Urinary bladder (tissue), 4 donors: ENCODE measurements at places on chromosomes 2 and 18.

GRCh38 chr2:62627667-62628066 is 77.8 kb upstream of the EHBP1 start:
- no peak for DNase-seq

DNA sequence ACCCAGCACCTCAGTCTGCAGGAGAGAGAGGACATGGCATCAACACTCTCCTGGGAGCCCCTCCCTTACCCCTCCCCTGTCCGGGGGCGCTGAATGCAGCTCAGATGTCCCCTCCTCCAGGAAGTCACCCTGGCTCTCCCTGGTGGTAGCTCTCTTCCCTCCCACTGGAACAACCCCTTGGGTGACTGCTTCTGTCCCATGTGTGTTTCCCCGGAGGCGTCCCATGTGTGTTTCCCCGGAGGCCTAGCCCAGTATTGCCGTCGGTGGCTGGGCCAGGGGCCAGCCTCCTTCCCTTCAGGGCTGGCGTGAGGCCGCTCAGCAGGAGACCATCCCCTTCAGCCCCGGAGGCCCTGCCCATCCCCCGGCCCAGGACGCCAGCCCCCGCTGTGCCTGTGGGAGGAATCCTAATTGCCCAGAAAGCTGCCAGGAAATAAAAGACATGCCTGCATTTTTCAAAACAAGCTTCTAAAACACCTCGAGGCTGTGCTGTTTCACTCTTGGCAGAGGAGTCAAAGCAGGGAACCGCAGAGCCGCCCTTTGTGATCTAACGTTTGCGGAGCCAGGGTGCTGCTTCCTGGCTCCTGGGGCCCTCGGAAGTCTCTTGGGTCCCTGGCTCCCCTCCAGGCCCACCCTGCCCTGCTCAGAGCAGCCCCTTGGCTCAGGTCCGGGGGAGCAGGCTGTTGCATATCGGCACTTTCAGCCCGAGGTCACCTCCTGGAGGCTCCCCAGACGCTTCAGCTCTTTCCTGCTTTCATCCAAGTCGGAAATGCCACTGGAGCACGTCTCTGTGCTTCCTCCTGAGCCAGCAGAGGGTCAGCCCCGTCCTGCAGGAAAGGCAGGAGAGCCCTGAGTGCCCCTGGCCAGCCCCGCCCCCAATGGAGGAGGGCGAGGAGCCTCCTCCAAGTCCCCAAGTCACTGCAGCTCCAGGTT is 11.4 kb downstream of the SNED1 start:
- DNase-seq = peak; percentile 62

DNA sequence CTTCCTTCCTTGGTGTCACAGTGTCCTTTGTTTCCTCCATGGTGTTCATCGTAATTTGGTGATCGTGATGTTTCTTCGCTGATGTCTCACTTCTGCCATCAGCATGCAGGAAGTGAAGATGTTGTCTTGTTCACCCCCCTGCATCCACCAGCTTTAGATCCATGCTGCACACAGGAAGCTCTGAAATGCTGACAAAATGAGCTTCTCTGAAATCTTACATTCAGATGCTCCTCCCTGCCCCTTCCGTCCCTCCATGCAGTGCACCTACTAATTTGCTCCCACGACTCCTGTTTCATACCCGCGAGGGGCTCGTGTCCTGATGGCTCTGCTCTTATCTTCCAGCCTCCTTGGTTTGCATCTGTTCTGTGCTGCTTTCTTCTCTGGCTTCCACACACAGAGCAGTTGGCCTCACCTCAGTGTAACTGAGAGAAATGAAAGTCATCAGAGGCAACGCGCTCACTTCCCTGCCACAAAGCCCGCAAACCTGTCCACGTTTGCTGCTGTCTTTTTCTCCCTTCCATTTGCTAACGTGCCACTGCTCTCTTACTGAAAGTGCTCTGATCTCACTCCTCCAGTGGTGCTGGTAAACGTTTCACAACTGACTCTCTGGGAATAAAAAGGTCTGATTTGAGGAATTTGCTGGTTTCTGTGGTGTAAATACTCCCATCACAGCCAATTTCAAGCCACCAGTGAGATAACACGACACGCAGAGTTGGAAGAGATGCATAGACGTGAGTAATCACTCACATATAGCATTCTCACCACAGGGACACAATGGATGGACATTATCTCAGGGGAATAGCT is 41.0 kb upstream of the MGAT4A start:
- DNase-seq = no peak

GRCh38 chr2:235582081-235582686 is 88.3 kb downstream of the AGAP1 start:
- DNase-seq = no peak

DNA sequence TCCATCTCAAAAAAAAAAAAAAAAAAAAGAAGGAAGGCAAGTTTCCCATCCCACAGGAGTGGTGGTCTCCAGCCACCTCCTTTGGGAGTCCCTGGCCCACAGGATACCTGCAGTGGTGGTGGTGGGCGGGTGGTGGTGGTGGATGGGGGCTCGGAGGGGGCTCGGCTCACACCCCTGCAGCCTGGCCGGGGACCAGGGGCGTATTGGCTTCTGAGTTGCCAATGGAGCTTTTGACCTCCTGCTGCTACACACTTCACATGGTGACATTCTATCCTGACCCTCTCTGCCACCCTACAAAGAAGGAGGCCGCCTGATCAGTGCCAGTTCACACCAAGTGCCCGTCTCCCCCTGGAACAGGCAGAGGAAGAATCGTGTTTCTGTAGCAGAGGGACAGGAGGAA is 119.6 kb downstream of the NFATC1 start:
- no peak for DNase-seq

DNA sequence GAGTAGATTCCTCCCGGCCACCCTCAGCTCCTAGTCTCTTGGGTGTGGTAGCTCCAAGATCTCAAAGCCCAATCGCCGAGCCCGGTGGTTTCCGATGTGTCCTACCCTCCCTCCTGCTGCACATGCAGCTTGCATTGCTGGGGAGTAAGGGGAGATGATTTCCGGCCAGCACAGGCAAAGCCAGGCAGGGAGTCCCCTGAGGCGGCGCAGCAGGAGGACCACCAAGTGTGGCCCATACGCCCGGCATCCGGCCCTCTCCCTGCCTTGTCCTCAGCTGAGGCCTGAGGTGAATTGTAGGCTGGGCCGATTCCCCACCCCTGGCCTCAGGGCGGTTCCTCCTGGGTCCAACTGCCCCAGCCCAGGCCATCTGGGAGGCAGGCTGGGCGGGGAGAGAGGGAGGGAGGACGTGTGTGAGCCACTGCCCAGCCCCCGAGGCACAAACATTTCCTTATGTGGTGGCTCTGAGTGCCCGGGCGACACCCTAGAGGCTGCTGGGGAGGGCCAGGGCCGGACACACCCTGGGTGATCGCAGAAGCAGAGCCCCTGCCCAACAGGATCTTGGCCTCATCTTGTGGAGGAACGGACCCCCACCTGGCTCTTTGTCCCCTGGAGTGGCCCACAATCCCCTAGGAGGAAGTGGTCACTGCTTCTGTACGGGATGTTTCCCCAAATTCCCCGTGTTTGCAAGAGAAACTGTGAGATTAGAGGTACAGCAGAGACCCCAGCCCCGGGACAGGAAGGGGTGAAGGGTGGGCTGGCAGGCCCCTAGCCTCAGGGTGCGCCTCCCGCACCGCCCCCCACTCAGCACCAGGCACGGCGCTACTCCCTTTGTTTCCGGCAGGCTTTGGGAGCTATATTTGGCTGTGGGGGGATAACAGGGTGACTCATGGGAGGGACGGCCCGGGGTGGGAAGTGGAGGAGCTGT is 41.9 kb upstream of the PTMA start:
- peak; percentile 81 for DNase-seq

- no peak for DNase-seq
Observed at GRCh38 chr2:128406736-128407554, 88.3 kb upstream of the HS6ST1 start.

DNA sequence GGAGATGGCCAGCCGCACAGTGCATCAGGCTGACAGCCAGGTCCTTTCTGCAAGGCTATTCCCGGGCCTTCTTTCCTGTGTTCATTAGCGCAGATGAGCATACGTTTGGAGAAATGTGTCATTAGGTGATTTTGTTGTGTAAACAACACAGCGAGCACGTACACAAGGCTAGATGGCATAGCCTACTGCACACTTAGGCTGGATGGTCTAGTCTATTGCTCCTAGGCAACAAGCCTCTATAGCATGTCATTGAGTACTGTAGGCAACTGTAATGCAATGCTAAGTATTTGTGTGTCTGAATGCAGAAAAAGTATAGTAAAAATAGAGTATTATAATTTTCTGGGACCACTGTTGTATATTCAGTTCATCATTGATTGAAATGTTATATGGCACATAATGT is 50.9 kb upstream of the PHLPP1 start:
- DNase-seq = no peak

DNA sequence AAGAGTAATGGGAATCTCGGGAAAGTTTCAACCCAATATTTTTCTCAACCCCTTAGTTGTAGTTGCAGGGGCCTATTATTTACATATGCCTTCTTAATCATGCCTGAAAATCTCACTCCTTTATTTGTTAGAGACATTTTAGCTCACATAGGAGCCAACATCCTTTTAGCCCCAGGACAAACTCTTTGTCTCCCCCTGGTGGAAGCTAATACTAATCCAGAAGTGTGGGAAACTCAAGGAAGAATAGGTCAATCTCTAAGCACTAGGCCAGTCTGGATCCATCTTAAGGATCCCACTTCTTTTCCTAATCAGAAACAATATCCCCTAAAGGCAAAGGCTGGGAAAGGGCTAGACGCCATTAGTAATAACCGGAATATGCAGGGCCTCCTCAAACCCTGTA is 550.9 kb upstream of the PKDCC start:
- DNase-seq = no peak

GRCh38 chr2:54629914-54630857 is 93.3 kb upstream of the EML6 start:
- DNase-seq = no peak

GRCh38 chr2:28558158-28558820 is 62.4 kb downstream of the PLB1 start:
- DNase-seq = no peak

DNA sequence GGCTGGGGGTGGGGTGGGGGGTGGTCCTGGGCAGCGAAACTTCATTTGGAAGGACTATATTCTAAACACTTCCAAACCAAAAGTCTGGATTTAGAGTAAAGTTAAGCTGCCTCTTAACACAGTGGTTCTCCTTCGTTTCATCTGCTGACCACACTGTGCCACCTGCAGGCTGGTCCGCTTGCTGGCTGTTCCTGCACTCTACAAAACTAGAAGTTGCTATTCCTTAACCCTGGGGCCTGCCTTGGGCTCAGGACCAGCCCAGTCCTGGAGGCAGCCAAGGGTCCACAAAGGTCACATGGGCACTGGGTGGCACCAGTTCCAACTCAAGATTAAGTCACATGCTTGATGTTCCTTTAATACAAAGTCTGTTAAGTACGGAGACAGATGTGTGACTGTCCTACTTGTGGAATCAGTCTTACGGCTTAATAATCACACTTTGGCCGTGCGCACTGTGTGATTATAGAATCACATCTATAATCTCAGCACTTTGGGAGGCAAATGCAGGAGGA is 195.4 kb downstream of the FAM210A start:
- DNase-seq = no peak

DNA sequence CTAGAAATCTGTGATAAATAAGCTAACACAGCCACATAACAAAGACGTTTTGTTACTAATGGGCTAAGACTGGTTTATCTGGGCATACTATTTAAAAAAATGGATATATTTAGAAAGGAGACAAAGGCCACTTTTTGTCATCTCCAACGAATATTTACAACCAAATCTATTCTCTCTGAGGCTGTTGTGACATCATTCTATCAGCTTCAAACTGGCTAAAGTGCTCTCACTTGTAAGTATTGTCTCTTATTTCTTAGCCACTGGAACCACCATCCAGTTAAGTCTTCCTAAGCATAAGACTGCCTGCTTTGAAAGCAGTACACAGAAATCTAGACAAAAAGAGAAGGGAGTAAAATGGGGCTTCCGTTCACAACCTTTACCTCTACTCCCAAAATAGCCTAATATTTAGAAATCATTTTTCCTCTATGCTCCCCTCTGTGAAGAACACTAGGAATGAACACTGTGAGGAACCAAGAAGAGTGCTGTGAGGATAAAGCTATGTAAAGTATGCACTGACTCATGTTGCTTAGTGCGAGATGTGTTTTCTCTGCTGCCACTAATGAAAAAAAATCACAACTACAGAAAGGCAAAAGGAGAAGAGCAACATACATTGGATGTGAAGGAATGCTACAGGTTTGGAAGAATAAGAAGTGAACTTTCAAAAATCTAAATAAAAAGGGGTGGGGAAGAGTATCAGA is 264.1 kb downstream of the EXOC6B start:
- no peak for DNase-seq

DNA sequence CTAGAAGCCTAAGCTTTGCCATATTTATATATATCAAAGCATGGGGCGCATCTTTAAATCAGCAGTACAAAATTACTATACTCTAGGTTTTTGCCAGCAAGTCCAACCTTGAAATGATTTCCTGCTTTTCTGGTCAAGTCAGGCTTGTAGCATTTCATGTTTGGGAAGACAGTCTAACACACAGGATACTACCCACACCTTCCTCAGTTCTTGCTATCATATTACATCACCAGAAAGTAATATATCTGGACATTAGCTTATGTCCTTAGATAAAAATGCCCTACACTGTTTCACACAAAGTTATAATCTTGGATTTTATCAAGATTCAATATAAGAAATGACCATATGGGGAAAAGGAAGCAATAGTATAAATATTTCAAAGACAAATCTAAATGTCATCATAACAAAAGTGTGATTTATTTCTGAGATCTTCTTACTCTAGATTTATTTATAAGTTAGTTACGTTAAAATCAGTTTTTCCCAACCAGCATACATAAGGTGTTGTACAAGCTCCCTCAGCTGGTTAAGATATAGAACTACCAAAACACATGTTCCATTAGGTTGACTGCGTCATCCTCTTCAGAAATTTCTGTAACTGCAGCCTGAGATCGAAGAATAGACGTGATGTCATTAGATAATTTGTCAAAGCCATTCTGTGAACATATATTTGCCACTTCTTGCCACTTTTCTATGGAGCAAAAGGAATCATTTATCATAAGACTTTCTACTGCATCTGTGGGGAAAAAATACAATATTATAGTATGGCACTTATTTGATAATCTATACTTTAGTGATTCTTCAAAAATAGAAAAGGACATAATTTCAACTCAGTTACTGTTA is 56.6 kb downstream of the CLHC1 start:
- DNase-seq = no peak

- no peak for DNase-seq
Observed at GRCh38 chr2:67259556-67260342, 137.4 kb upstream of the ETAA1 start.

DNA sequence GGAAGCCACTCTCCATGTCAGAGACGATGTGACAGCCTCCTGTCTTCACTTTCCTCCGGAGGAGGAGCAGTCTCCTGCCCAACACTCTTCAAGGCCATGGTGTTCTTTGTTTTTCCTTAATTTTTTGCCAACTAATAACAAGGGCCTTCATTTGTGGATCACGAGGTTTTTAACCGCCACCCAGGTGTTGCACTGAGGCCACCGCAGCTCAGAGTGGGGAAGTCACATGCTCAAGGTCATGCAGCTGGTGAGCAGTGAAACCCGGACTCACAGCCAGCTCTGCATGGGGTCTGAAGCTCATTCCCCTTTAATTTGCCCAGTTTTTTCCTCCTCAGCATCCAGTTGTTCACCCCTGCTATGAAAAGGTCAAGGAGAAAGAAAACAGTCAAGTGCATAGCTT is 19.6 kb downstream of the ENOSF1 start:
- no peak for DNase-seq
